ENCODE measurements at places on chromosomes 12 and 14.

DNA sequence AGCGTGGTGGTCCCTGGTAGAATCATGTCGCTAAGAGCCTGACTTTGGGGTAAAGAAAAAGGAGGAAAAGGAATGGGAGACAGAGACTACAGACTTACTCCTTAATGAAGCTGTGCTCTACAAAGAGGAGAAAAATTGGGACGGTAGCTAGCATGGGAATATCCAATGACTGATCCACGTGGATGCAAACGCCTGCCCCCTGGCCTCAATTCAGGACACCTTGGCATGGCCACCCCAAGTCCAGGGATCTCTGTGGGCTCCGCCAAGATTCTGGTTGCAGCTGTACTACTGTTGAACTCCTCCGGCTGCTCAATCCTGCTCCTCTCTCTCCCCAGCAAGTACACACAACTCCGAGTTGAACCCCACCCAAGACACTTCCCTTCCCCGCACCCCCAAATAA, 70.5 kb upstream of the DIO3 start:
- DNase-seq, result no peak

- no peak for DNase-seq
Measured at GRCh38 chr14:21133901-21134300, 22.0 kb downstream of the OR5AU1 start.

GRCh38 chr14:23437133-23438100, 2.0 kb upstream of the MYH7 start:
- DNase-seq, result no peak

DNA sequence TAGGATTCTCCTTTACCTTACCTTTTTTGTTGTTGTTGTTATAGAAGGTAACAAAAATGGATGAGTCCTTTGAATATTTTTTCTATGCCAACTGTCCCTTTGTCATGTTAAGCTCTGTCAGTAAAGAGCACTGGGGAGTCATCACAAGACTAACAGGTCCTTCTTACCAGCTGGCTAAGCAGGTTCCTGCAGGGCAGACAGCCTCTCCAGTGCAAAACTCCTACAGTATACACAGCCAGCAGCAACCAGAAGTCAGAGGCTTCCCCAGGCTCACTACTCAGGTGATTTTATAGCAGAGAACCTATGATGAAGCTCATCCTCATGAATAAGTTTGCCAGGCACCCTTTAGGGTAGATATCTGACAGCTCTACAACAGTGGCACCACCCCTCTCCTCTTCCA, 271.1 kb downstream of the RERGL start:
- no peak for DNase-seq

DNA sequence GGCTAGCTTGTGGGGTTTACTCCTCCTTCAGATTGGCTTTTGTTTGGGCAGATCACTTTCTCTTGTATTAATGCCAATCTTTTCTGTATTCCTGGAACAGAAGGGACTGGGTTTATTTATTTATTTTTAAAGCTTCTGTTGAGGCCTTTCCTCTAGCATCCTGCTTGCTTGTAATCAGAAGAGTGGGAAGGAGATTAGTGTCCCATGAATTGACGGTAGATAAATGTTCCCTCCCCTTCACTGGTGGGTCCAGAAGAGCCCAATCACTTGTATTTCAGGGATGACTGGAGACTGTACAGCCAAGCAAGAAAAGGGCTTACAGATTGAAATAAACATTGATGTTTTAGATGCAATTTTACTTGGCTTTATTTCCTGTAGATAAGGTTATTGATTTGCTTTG, 71.0 kb downstream of the LIN52 start:
- no peak for DNase-seq

DNA sequence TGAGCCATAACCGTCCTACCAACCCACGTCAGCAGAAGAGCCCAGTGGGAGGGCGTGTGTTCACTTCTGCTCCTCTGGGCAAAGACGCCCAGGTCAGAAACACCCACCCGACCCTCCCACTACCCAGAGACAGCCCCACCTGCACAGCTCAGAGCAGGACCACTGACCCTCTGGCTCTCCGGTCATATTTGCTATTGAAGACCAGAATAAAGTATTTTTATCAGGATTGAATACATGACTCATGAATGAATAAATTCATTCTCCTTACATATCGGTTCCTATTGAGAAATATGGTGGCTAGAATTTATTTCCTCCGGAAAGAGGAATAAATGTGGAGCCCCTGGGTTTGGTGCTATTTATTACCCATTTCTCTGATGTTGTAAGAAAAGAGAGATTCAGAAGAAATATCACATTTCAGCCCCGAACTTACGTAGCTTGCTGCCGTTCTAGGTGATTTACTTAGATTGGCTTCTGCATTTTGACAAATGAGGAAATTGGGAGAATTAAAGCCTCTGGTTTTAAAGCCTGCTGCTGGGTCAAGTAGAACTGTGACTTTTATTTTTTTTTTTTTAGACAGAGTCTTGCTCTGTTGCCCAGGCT, 36.4 kb upstream of the P2RX7 start:
- DNase-seq, result no peak

DNA sequence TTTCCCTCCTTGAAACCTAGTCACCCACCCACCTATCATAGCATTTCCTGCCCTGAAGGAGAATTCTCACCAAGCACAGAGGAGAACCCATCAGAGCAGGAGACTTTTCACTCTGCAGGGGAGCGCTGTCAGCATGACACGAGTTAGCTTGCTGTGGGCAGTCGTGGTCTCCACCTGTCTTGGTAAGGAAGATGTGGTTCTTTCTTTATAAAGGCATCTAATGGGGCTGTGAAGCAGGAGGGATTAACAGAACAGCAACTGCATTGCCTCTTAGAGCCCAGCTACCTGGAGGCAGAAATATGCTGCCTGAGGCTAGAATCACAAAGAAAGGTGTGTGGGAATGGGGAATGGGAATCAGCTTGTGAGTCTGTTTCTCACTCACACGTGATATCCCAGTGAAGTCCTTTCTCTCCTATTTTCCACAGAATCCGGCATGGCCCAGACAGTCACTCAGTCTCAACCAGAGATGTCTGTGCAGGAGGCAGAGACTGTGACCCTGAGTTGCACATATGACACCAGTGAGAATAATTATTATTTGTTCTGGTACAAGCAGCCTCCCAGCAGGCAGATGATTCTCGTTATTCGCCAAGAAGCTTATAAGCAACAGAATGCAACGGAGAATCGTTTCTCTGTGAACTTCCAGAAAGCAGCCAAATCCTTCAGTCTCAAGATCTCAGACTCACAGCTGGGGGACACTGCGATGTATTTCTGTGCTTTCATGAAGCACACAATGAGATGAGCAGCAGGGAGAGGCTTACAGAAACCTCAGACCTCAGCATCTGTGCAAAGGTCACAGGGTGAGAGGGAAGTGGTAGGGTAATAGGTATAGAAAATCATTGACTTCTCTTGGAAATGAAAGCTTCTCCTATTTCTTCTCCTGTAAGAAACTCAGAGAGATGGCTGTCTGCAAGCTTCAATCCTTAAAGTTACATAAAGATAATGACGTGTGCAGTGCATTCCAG, 316.9 kb downstream of the DAD1 start:
- no peak for DNase-seq

DNA sequence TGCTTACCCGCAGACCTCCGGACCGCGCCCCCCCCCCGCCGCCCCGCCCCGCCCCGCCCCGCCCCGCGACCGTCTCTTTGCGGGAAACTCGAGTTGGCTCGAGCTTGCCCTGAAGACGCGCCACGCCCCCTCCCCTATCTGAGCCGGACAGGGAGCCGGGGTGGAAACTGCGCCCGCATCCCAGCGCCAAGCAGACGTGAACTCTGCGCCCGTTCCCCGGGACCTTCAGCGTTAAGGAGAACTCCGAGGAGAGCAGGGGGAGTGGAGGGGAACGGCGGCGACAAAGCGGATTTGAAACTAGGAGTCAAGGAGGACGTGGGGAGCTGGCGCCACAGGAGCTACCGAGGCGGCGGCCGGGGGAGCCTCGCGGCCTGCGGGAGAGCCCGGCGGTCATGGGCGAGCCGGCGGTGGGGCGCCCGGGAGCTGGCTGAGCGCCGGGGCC, at the start of gene KCNK13:
KCNK13 (plus strand) TSS at position 310 of the 442 bp plus-strand sequence. CDS start 212 bp downstream, outside the sequence.
- no peak for DNase-seq

- no peak for DNase-seq
Measured at GRCh38 chr14:95741038-95741490, 27.1 kb upstream of the TCL1A start.

DNA sequence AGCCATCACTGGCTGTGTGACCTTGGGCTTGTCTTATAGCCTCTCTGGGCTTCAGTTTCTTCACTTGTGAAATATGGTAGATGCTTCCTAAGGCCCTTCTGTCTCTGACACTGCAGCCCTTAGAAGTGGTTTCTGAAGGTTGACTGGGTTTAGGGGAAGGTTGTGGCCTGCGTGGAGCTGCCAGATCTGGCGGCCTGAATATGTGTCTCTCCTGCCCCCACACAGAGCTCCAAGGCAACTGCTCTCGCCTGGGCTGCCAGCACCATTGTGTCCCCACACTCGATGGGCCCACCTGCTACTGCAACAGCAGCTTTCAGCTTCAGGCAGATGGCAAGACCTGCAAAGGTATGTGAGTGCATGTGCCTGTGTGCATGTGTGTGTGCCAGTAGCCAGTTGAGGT, 4.0 kb downstream of the LRP1-AS start:
- DNase-seq, result no peak

- DNase-seq, result no peak
Measured at GRCh38 chr14:24207625-24208024, 2.1 kb downstream of the TSSK4 start.

GRCh38 chr12:18570543-18570942, 167.3 kb downstream of the PLCZ1 start:
- DNase-seq, result no peak

- DNase-seq, result no peak
Measured at GRCh38 chr14:35991356-35991755, 165.2 kb downstream of the BRMS1L start.

- no peak for DNase-seq
Measured at GRCh38 chr12:131617596-131618302, 93.1 kb upstream of the SFSWAP start.

GRCh38 chr12:16613199-16613598, 7.2 kb upstream of the LMO3 start:
- DNase-seq, result no peak

DNA sequence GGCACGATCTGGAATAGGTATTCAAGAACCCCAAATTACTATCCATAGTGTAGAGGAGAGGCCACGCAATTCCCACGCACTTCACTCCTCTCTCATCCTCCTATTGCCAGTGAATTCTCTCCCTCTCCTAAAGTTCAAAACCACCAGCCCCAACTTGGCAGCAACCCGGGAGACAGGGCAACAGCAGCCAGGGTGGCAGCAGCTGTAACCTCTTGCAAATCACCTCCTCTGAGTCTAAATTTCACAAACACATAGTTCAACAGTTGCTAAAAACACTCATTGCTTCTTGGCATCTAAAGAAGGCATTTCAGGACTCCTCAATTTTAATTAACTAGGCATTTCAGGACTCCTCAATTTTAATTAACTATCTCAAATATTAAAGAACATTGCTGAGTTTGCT, 37.7 kb upstream of the MANSC4 start:
- DNase-seq, result no peak

GRCh38 chr14:92880351-92880750, 42.6 kb upstream of the CHGA start:
- DNase-seq, result no peak

DNA sequence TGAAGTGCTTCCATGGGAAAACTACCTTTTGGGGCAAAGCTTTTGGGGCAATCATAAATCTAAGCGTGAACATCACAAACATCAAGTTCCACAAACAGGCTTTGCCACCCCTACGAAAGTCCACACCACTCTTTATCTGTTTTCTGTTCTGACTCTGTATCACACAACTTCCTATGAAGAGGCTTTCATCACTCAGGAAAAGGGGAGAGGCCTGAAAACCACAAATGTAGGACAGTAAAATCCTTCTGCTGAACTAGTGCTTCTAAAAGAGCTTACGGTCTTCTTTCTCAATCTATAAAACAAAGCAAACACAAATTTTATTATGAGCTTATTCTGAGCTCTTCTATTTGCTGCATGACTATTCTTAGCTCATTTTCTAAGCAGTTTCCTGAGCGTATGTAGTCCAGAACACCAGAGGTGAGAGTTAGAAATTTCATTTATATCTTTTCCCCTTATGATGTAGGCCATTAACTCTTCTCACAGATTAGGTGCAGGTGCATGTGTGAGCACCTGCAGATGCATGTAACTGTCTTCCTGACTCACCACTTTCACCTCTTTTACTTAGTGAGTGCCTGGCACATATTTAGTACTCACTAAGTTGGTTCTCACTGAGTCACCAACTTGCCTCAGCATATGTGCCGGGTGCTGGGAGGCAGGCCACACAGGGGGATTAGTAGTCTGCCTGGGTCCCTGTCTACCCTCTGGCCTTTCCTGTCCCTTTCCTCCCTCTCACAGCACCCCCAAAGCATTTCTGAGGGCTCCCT, 32.9 kb upstream of the SYCP3 start:
- no peak for DNase-seq

- peak; percentile 11 for DNase-seq
Measured at GRCh38 chr14:60349663-60350365, 100.8 kb downstream of the PPM1A start.

DNA sequence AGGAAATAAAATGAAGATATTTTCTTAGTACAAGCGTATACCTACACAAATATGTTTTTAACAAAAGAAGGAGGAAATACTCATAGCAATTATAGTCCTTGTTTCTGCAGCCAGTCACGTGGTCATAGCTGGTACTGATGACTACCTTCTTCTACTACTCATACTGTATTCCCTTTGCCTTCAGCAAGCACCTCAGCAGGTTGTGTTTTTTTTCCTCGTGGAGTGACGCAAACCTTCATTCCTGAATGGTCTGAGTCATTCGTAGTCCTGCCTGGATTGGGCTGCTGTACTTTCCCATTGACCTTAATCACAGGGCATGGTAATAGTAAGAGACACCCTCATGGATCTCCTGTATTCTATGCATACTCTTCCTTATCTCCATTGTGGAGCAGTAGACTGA, 25.7 kb upstream of the SLC16A7 start:
- no peak for DNase-seq

DNA sequence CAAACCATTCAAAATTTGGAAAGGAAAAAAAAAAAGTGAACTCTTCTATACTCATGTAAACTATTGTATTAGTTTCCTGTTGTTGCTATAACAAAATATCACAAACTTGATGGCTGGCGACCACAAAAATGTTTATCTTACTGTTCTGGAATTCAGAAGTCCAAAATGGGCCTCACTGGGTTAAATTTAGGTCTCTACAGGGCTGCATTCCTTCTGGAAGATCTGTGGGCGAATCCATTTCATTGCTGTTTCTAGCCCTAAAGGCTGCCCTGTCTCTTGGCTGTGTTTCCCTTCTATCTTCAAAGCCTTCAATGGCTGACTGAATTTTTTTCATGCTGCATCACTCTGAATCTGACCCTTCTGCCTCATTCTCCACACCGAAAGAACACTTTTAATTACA, 105.1 kb upstream of the NAV3 start:
- no peak for DNase-seq

DNA sequence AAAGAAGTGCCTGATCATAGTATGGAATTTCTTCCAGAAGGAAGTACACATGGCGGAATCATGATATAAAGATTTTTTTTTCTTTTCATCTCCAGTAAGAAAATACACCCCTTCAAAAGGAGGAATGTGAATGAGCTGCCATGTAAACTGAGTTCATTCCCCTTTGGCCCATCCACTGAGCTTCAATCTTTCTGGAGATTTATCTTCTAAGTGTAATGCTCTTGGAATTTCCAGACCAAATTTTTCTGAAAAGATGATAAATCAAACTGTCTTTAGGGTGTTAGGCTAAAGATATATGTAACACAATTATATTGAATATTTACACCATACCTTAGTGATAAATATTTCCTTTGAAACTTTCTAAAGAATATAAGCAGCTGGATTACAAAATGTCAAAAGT, 5.2 kb downstream of the DCN start:
- DNase-seq, result no peak
